ENCODE measurements at places on chromosomes 5 and 9.
A peak's percentile ranks its signal among the peaks of the same experiment; 100 is the strongest.

DNA sequence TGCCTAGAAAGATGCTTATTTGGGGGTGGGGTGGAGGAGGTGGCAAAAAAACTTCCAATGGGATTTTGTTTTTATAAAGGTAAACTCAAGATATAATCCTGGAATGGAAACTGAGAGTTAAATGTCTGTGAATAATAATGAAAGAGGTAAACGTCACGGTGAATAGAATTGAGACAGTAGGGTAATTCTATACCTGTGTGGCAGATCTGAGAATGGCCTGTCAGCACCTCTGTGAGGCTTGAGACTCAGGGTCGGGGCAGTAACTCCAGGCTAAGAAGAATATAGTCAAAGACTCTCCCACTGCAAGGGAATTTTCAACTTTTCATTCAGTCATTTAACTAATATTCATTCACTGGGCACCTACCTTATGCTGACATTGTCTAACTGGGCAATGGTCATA is 581.2 kb upstream of the ZNF608 start:
- DNase-seq = no peak

DNA sequence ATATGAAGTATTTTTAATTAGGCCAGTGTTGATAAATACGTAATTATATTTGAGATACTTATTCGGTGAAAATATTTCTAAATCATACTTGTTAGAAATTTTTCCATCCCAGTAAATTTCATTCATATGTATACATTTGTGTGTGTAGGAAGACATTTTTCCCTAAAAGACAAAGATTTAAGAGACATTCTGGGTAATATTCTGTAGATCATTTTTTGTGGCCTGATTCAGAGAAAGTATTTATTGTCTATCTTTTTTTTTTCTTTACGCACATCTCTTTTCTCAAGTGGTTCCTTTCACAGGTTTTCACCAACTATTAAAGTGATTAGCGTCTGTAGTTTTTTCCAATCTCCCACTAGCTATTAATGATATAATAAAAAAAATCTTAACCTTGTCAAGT is 224.1 kb downstream of the MEF2C start:
- no peak for DNase-seq

DNA sequence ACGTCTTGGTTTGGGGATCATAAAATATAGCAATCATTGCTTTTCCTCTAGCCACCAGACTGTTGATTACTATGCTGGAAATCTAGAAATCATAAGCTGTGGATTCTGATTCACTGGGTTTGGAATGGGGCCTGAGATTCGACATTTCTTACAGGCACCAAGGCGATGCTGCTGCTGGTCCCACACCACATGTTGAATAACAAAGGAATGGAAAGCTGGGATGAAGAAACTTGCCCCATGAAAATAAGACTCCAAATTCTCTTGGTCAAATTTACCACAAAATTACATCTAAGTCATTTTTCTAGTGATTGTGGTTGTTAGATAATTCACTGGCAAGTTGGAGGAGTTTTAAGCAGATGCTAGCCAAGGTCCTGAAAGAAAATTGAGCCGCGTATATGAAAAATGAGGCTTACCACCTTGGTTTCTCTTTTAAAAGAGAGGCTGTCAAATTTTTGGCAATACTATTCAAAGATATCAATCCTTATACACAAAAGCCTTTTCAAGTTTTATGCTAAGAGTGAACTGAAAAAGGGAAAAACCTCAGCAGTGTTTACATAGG is 23.0 kb upstream of the MEIKIN start:
- DNase-seq = no peak

- DNase-seq = no peak
Observed at GRCh38 chr9:122122903-122123632, 30.0 kb upstream of the TTLL11 start.

GRCh38 chr9:68750786-68751185 is 45.7 kb downstream of the PIP5K1B start:
- DNase-seq = no peak

DNA sequence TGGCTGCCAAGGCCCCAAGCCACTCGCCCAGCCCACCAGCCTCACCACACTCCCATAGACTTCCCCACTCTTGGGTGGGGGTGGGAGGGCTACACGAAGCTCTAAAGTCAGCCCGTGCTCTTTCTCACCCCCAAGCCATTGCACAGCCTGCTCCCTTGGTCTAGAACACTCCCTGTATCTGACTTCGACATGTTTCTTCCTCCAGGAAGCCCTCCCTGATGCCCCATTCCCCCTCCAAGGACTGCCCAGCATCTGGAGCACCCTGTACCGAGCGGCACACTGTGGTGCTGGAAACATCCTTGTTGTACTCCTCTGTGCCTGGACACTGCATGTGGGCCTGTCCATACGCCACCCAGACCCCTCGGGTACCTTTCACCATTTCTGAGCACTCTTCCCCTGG is 49.4 kb upstream of the KCNMB1 start:
- DNase-seq = no peak

GRCh38 chr5:40480392-40480791 is 199.3 kb upstream of the PTGER4 start:
- no peak for DNase-seq

DNA sequence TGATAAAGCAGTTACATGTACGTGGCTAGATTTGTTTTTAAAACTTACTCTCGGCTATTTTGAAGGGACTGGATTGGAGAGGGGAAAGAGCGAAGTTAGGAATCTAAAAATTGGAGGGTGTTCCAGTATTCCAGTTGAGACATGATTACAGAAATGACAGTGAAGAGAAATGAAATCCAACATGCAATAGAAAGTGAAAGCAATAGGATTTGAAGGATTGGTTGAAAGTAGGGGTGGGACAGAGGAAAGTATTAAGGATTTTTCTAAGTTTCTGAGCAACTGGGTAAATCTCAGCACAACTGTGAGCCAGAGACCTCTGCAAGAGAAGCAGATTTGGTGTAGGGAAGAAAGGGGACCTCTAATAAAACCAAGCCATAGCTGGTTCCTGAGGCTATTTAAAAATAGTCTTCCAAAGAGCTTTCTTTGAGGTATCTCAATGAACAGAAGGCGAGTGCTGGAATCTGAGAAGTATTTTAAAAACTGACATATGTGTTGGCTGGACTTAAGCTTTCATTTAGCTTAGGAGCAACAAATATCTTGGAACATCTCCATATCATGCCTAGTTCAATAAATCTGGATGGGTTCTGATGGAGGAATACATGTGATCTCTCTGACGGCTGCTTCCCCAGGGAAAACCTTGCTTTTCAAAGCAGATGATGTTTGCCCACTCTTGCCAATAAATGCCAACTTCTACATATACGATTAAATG is 110.4 kb upstream of the IFNK start:
- DNase-seq = no peak

DNA sequence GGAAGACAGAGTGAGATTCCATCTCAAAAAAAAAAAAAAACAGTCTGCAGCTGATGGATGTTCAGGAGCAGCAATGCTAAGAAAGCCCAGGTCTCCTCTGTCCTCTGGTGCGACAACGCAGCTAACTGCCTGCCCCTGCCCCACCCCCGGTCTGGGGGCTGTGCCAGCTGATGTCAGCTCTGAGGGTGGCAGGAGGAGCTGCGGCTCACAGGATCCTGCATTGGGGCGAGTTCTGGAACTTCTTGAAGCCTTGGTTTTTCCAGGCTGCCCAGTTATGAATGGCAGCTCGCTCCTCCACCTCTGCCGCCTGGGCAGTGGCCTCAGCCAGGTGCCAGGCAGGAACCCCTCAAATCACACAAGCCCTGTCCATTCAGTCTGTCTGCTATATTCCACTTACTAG is 113.5 kb downstream of the ROR2 start:
- DNase-seq = no peak

- DNase-seq = no peak
Observed at GRCh38 chr5:40976041-40976440, 66.7 kb downstream of the C7 start.

DNA sequence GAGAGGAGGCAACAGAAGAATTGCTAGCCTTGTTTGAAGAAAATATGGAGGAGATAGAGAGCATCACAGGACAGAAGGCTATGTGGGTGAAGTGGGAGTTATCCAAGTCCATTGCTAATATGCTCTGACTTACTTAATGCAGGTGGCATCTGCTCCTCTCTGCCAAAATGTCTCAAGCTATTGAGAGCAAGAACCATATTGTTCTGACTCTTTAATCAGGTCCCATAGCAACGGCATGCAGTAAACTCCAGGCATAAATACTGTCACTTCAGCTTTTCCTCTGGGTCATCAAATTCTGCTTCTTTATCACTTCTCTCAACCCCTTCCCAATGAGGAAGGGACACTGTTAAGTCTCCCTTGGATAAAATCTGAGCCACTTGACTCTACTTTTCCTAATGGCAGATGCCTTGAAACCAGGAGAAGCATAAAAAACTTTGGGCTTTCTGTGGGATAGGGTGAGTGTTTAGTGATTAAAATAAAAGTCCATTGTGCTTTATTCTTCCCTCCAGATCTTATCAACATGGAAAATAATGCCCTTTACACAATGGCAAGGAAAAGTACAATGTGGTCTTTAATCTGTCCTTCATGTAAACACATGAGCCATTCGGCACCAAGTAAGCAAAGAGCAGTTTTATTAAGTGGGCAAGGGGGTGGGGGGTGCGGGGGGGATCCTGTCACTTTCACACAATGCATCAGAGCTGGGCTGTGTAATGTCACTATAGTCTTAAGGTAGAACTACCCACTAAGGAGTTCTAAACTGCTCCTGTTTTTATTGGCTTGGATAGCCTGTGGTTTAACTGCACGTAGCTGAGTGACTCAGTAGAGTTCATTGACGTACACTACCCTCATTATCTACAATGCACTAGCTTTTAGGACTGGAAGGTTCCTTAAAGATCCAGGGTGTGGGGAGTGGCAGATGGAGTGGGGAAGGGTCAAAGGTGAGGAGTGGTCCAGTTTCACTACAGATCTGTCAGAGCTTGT is 71.0 kb upstream of the TARS1 start:
- peak; percentile 52 for DNase-seq

DNA sequence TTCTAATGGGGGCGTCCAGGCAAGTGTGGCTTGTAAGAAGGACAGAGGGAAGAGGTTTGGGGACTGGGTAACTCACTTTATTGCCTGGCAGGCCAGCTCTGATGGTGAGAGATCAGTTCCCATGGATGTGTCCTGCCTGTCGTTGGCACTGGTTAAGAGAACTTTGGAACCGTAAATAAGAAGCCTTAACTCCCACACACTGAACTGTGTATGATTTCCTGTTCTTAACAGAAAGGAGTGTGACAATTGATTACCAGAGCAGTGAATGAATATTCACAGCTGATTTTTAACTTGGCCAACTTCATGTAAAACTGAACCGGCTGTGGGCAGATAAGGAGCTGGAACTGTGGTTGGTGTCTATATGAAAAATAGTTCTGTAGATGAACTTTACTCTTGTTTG is 63.2 kb downstream of the MEGF10 start:
- no peak for DNase-seq

- no peak for DNase-seq
Observed at GRCh38 chr5:80576383-80576782, 6.3 kb upstream of the ANKRD34B start.

- peak; percentile 45 for DNase-seq
Observed at GRCh38 chr9:116697362-116697761, 10.3 kb downstream of the TRIM32 start.

DNA sequence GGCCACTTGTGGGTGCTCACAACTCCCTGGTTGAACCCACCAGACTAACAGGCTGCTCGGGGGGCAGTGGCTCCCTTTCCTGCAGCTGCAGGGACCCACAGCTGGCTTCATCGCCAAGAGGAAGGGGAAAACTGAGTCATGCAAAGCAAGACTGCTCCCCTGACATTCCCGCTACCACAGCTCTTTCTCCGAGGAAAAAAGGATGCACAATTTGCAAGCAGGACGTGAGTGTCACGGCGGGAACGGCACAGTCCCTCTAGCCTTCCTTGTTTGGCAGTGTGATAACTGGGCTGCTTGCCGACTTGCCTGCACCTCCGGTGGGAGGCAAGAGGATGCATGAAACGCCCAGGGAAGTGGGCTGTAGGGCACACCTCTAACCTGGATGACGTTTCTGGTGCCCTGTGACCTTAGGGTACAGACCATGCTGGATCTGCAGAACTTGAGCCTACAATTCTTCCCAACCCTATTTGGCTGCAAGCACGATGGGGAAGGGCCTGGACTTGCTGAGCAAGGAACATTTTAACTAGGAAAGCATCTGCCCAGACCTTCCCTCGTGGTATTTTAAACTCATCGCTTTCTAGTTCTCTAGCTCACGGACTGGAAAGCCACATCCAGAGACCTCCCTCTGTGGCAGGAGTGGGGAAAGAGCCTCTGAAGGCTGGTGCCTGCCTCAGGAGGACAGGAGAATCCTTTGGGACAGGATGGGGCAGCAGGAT is 7.8 kb downstream of the SH3PXD2B start:
- no peak for DNase-seq

- DNase-seq = no peak
Observed at GRCh38 chr9:81423589-81424326, 265.6 kb downstream of the TLE1 start.

DNA sequence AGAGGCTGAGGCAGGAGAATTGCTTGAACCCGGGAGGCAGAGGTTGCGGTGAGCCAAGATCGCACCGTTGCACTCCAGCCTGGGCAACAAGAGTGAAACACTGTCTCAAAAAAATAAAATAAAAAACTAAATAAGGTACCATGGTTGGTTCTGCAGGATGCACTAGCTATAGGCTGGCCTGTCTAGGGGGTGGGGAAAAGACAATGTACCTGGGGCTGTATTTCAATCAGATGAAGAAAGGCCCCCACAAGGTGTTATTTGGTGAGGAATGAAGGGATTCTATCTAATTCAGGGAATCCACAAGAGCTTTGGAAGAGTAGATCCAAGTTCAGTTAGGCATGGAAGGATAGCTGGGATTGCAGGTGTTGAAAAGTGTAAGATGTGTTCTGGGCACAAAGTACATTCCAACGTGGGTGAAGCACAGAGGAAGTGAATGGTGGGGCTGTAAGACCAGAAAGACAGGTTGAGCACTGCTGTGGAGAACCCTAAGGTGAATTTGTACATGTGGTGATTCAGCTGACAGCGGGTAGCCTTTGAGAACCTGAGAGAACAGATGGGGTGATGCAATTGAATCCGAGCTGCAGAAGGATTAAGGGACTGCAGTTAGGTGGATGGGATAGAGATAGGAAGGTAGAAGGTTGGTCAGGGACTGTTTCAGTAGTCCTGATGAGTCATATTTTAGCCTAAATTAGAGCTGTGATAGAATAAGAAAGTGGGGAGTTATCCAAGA is 71.8 kb downstream of the CAST start:
- no peak for DNase-seq

GRCh38 chr9:130036099-130036498 is 6.9 kb downstream of the FNBP1 start:
- no peak for DNase-seq

DNA sequence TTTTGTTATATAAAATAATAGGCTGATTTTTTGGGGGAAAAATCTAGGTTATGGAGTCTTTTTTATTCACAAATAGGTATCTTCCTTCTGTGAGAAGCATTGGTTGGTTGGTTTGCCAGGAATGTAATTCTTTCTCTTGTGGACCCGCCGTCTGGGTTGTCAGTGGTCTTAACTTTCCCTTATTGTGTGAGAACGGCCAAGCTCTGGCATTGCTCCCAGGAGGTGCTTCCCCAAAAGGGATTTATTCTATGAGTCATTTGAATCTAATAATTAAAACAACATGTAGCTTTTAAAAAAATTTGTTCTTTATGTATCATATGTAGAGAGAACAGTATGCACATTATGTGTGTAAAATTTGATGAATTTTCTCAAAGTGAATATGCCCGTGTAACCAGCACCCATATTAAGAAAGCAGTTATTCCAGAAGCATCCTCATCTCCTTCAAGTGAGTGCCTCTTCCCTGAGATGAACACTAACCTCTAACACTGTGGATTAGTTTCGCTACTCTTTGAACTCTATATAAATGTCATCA is 114.4 kb downstream of the MAST4 start:
- no peak for DNase-seq
